Myocyte (in vitro differentiated cells): ENCODE measurements at places on chromosomes 4 and X.

DNA sequence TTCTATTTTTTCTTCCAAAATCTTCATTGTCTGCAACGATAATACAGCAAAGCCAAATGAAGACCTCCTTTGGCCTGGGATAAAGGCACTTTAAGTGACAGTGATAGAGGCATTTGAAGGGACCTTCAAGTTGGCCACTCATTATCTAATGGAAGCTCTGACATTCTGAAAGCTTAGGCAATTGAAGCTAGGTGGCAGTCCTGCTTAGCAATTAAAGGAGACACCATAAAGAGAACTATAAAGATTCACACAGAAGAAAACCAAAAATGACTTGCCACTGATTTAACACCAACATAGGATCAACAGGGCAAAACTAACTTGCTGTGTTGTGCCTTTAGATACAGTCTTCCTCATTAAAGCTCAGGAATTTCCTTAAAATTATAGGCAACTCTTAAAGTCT lies 103.3 kb upstream of the TSPAN7 start:
- peak; percentile 29 for DNase-seq

GRCh38 chr4:47002580-47002979 lies 9.2 kb upstream of the GABRA4 start:
- peak; percentile 25 for DNase-seq

GRCh38 chr4:95949136-95949765 lies 109.4 kb downstream of the PDHA2 start:
- DNase-seq = peak; percentile 8

- DNase-seq = no peak
Observed at GRCh38 chrX:154354013-154354412, 20.4 kb downstream of the FLNA start.

DNA sequence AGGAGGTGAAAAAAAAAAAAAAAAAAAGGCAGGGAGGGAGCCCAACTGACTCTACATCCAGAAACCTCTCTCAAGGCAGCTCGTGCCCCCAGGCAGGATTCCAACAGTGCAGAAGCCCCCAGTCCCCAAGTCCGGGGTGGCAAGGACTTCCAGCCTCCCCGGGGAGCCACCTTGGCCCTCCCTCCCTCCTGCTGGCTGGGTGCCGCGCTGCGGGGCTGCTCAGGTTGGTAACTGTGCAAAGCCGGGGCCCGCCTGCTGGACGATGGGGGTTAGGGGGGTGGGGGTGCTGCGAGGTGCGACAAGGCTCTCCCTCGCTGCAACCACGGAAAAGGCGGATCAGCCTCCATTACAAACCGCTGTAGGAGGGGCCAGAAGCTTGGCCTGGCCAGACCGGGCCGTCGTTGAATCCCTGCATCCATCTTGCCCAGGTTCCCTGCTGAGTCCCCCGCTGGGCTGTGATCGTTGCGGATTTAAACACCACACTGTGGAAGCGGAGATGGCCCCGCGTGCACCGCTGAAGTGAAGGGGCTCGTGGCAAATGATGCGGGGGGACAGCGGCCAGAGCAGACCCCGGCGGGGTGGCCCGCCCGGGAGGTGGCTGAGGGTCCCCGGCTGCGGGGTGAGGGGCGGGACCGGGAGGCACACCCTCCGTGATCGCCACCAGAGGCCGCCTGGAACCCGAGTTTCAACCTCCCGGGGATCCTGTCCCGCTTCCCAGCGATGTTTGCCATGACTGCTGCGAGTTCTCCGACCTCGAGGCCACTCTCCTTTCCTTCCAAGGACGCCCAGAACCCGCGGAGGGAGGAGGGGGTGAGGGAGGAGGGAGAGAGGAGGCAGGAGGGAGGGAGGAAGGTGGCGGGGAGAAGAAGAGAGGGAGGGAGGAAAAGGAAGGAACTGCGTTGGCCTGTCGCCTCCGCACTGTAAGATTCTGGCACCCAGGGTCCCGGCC lies 58.0 kb upstream of the DDX3X start:
- DNase-seq = peak; percentile 49

DNA sequence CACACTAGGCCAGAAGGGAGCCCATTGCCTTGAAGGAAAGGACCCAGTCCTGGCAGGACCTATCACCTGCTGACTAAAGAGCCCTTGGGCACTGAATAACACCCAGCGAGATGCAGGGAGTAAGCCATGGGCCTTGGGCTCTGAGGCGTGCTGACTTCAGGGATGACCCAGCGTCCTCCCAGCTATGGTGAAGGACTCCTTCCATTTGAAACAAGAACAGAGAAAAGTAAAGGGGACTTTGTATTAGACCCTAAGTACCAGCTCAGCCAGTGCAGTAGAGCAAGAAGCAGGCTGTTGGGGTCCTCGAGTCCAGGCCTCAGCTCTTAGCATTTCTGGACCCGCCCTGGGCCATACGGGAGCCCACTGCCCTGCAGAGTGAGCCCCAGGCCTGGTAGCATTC lies 5.1 kb downstream of the ETDA start:
- DNase-seq = no peak

- no peak for DNase-seq
Observed at GRCh38 chr4:25888781-25889180, 25.2 kb upstream of the SMIM20 start.

GRCh38 chr4:125388613-125389012 lies 73.9 kb downstream of the FAT4 start:
- peak; percentile 43 for DNase-seq

DNA sequence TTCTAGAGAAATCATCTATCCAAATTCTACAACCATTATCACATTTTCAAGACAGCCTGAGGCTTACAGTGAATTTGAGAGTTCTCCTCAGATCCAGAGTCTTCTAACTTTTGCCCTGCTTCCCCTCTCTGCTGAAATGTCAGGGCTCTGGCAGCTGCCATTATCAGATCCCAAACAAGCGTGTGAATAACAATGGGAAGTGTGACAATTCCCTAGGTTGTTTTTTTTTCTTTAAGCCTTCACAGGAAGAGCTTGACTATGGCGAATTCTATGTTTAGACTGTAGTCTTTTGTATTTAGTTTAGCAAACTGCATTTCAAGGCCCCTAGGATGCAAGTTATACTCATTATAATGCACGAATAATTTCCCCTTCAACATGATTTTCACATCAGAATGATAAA lies 61.3 kb upstream of the KDR start:
- no peak for DNase-seq

DNA sequence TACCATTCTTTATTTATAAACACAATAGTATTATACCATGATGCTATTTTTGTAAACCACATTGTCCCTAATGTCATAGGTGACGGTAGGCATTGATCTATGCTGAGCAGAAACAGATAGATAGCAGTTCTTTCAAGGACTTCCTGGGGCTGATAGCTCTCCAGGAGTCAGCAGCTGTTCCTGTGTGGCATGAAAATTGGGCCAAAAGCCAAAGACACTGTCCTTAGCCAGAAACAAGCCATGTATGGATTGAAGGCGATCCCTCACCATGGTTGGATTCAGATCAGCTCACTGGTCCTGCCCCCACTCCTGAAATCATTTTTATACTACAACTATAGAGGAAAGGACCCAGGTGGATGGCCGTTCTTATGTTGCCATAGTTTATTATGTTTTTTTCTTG lies 53.6 kb downstream of the DDX60 start:
- DNase-seq = peak; percentile 89

GRCh38 chr4:13093170-13093569 lies 391.0 kb downstream of the RAB28 start:
- no peak for DNase-seq

DNA sequence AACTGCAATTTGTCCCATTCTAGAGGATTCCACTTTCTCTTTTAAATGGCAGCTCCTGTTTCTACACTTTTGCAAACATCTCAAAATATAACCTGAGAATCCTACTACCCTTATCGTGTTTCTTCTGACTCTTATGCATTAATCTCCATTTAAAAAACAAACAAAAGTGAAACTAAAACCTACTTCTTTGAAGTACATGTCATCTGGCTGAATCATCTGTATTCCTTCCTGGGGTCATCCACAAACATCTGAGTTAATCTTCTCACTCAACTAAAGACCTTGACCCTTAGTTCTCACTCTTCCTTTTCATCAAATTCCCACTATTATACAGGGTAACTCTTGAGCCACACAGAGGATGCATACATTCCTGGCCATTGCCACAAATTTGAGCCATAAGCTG lies 584.8 kb downstream of the PPARGC1A start:
- peak; percentile 6 for DNase-seq

- DNase-seq = peak; percentile 50
Observed at GRCh38 chrX:68307769-68308168, 125.5 kb downstream of the OPHN1 start.

- no peak for DNase-seq
Observed at GRCh38 chrX:65406532-65406931, 128.1 kb downstream of the LAS1L start.

GRCh38 chr4:6258026-6258360 lies 11.7 kb upstream of the WFS1 start:
- DNase-seq = no peak

GRCh38 chr4:137394018-137394417 lies 138.3 kb downstream of the PCDH18 start:
- DNase-seq = peak; percentile 26

GRCh38 chrX:75623535-75623934 lies 100.7 kb upstream of the ZDHHC15 start:
- DNase-seq = peak; percentile 6

- no peak for DNase-seq
Observed at GRCh38 chrX:10051866-10052480, 84.8 kb downstream of the CLDN34 start.

- DNase-seq = no peak
Observed at GRCh38 chrX:19179389-19179788, 57.1 kb upstream of the ADGRG2 start.

GRCh38 chr4:40227284-40227683 lies 30.5 kb downstream of the RHOH start:
- DNase-seq = no peak

- peak; percentile 22 for DNase-seq
Observed at GRCh38 chrX:130716346-130716745, 186.7 kb downstream of the ENOX2 start.

DNA sequence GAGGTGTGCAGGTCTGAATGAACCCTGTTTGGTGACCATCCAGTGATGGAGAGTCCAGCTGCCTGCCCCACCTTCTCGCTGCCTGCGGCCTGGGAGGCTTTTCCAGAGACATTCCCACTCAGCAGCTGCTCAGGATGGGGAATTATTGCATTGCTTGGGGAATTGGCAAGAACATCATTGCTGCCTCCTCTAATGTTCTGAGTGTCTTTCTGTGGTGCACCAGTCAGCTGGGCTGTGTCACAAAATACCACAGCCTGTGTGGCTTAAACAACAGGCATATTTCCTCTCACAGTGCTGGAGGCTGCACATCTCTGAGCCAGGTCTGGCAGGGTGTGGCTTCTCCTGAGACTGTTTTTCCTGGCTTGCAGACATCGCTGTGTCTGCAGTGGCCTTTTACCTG lies 86.8 kb upstream of the AFAP1 start:
- DNase-seq = peak; percentile 95

GRCh38 chr4:2811830-2812611 lies 19.1 kb downstream of the SH3BP2 start:
- peak; percentile 89 for DNase-seq

DNA sequence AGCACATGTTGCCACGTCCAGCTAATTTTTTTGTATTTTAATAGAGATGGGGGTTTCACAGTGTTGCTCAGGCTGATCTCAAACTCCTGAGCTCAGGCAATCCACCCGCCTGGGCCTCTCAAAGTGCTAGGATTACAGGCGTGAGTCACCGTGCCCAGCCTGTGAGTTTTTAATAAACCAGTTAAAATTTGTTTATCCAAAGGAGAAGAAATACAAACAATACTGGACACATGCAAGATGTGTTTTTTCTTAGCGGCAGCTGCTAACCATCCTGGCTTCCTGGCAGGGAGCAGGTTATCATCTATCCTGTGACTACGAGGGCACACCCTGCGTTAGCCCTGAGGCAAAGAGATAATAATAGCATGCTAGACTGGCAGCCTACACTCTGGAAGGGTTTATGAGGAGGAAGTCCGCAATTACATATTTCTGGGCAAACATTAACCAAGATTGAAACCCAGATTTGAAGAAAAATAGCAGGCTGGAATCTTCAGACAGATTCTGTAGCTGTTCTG lies 191.4 kb downstream of the SPRY1 start:
- DNase-seq = peak; percentile 96

GRCh38 chr4:53780736-53781400 lies 189.6 kb upstream of the LNX1 start:
- no peak for DNase-seq

GRCh38 chrX:131199091-131199490 lies 90.0 kb downstream of the IGSF1 start:
- DNase-seq = no peak

DNA sequence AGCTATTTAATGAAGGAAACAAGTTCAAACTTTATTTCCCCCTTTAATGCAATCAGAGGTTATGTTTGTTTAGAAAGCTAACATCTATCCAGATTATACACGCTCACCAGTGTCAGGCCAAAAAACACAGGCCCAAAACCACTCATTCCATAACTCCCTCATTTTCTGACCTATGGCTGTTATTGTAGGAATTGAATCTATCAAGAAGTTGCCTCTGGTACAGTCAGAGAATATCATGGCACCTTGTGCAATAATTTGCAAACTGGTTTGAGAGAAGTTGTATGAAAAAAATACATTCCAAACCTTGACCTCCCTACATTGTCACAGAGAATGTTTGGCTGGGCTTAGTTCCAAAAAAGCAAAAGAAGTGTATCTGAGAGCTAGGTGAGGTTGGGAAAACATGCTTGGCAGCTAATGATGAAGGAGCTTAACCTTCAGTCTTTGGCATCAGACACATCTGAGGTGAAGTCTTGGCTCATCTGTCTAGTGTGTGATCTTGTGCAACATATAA lies 591.0 kb downstream of the ANKRD50 start:
- no peak for DNase-seq

DNA sequence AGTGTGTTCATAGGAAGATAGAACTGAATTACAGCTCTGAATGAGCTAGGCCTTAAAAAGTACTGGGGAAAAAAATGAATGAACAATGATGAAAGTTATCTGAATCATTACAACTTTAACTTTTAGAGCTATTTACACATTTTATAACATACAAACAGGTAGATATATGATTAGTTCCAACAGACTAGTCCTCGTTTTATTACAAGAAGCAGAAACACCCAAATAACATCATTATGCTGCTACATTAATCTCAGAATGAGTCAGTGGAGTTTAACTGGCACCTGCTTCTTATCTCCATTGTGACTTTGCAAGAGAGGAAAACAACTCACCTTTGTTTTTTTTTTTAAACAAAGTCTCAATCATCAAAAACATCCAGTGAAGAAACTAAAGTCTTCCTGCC lies 15.2 kb downstream of the ATP8A1 start:
- no peak for DNase-seq
